NCI-H1417 (cell line): ENCODE measurements at places on chromosomes 5 and 9.

DNA sequence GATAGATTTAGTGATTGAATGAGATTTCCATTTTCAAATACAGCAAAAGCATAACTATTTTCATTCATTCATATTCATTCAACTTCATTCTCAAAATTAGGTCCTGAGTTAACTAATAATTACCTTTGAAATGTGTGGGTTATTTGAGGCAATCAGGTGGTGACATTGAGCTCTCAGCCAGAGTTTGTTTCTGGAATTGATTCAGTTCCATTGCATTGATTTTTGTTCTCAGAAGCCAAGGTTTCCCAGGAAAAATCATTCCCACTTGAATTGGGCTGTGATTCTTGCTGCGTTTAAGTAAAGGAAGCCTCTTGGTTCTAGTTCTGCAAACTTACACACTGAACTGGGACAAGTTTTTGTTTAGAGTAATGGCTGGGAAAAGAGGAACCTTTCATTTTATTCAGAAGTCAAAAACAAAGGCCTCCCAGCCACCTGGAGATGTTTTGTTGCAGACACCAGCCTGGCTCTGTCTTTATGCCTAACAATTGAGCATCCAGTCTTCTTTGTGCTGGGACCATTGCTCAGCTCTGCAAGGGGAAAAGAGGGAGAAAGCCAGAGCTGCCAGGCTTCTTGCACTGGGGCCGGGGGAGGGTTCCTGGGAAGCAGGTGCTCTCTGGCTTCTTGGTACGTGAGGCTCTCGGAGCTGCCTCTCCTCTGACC, 198.6 kb downstream of the TRIO start:
- no peak for DNase-seq

GRCh38 chr9:80285326-80285725, 713.6 kb downstream of the TLE4 start:
- DNase-seq = no peak

DNA sequence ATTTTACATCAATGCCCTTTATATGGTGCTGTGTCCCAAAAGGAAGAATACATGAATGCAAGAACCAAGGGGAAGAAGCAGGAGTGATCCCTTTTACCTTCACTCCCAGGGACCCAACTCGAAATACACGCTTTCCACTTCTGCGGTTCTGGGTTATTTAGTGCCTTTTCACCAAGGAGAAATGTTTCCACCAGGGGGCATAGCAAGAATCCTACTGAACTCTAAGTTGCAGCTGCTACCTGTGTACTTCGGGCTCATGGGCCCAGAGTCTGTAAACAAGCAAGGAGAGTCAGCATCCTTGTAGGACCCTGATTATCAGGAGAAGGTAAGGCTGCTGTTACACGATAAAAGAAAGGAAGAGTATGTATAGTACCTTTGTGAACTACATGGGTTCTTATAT, 45.7 kb downstream of the DPYSL3 start:
- peak; percentile 42 for DNase-seq

- DNase-seq = no peak
These were observed 6.8 kb upstream of the CKS2 start for GRCh38 chr9:89304020-89304833.

- DNase-seq = no peak
These were observed 149.8 kb upstream of the CDKN2B start for GRCh38 chr9:22158927-22159346.

GRCh38 chr9:137798901-137799629, 78.5 kb upstream of the CACNA1B start:
- DNase-seq = no peak

DNA sequence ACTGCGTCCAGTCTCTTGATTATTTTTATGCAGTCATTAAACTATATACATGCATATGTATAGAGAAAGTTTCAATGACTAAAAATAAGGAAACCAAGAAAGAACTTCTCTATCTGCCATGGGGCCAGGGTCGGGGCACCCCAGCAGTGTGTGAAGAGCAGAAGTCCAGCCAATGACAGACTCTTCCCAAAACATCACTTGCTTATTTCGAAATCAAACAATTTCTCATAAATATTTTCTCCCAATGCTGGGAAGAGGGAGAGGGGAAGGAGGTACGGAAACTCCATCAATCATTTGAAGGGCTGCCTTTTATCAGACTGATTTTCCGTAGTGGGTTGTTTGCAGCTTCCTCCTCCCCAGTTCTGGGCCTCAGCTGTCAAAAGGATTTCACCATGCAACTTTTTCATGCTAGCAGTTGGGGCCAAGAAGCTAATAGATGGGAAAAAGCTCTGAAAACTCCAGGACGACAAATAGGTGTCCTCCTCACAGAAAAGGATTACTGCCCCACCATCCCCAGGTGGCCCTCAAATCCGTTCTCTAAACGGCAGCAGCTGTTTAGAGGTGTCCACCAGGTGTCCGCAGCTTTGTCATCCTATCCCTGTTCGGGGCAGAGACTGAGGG, 617 bp upstream of the FPGS start:
- no peak for DNase-seq

DNA sequence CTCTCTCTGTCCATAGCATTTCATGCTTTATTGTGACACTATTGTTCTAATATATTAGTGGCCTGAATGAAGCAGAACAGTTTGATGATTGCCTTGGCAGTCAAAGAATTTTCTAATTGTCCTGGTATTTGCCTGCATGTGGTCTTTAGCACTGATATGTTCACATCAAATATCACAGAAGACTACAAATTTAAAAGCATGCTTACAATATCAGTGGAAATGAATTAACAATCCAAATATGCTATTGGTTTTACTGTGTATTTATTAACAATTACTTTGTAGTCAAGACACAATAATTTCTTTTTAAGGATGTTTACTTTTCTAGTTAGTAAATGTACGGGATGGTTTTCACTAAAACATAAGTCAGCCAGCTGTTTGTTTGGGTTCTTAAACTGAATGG, 18.3 kb downstream of the EFNA5 start:
- no peak for DNase-seq

DNA sequence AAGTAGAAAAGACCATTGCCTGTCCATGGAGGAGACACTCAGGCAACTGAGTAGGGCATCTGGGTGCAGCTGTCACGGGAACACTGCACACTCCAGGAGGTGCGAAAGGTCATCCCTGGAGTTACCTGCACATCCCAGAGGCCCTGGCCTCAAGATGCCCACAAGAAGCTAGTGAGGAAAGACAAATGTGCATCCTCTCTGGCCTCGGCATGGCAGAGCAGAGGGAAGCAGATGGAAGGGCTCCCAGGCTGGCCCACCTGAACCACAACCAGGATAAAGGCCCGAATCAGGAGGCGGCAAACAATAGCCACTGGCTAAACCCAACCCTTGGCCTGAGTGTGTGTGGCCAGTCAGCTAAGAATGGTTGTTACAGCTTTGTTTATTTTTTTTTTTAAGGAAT, 231.7 kb downstream of the SYK start:
- DNase-seq = no peak

- no peak for DNase-seq
These were observed 7.0 kb downstream of the CDC42SE2 start for GRCh38 chr5:131270809-131271208.

DNA sequence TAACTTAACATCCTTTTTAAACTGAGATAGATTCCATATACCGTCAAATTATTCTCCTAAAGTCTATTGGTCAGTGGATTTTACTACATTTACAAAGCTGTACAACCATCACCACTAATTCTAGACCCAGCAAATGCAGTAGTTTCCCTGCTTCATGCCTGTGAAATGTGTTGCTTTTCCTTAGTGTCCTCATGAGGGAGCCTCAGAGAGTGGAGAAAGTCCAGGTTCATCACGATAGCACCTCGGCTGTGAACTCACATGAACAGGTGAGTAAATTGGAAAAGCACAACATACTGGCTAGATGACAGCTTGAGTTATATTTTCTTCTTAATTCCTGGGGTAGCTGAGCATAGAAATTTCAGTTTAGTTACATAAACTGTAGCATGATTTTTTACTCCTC, 653.7 kb downstream of the MTRR start:
- DNase-seq = peak; percentile 43

GRCh38 chr5:122152266-122152900, 23.0 kb downstream of the ZNF474 start:
- no peak for DNase-seq

- DNase-seq = no peak
These were observed 56.2 kb upstream of the LPAR1 start for GRCh38 chr9:111094433-111094924.

DNA sequence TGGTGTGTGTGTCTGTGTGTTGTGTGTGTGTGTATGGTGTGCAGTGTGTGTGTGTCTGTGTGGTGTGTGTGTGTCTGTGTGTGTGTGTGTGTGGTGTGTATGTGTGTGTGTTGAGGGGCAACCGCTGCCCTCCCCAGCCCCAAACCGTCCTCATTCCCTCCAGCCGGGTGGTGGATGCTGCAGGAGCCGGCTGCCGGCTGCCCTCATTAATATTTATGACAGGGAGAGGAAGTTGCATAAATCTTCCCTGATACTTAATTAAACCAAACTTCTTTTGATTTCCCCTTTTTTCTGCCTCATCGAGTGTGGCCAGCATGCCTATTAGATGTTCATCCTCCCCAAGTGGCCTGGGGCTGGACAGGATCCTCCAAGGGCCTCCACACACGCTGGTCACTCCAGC, 121.4 kb upstream of the MVB12B start:
- DNase-seq = no peak

GRCh38 chr5:59069438-59070079, 486.7 kb downstream of the RAB3C start:
- no peak for DNase-seq

- DNase-seq = no peak
These were observed 180.1 kb upstream of the ELL2 start for GRCh38 chr5:96141749-96142148.

DNA sequence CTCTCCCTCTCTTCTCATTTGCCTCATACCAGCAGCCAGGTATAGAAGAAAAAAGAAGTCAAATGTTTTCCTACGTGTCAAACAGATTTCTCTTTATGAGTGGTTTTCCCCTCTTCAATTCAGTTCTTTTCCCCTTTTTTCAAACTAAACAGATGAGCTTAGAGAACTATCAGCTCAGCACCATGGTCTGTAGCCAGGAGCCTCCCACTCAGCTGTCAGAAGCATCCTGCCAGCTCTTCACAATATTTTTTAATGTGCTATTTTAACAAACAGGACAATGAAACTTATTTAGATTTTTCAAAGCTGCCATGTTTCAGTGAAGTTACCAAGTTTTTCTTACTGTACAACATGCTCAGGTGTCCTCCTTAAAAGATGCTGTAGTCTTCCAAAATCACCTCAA, 63.5 kb downstream of the CMYA5 start:
- no peak for DNase-seq

DNA sequence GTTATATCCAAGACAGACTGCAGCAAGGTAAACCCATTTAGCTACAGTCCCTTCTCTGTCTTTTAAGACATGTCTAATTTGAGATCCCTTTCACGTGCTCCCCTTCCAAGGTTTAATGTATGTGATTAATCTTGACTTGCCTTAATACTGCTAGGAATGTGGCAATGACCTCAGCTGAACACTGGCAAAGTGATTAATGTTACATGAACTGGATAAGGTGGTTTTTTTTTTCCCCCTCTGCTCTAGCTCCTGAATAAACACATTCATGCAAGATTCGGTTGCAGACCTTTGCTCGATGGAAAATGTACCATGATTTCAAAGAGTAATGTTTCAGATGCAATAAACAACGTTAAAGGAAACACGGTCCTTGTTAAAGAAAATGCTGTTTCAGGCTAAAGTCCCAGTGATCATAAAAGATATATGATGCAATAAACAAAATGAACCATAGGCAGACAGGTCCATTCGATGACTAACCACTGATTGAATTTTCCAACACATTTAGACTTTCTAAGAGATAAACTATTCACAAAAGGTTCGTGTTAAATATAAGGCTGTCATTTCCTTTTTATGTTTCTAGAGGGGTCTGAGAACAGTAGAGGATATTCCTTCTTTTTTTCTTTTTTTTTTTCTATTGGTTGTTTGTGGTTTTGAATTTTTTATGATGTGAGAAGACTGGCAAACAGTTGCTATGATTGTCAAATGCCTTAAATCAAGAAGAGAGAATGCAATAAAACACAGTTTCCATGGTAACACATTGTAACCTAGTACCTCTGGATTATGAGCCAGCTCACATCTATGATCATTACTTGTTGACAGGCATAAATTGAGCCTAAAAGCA, 44.7 kb upstream of the ZNF608 start:
- DNase-seq = no peak

DNA sequence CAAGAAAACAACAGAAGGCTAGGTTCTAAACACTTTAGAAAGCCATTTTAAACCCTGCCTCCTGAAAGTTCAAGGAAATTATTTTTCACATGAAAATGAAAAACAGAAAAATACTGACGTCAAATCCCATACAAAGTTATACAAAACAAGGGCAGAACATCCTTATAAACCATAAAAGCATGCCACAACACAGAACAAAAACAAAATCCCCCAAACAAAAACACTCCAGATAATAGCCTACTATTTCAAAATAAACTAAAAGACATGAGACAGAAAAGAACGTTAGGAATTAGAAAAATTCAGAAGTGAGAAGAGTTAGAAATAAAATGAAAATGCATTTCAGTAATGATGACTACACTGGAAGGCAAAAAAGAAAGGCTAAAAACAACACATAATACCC, 173.6 kb downstream of the DCP2 start:
- DNase-seq = no peak

GRCh38 chr5:180133551-180133950, 62.0 kb upstream of the RNF130 start:
- DNase-seq = no peak

GRCh38 chr5:140862441-140863295, 6.1 kb upstream of the PCDHA11 start:
- no peak for DNase-seq

- DNase-seq = no peak
These were observed 621 bp upstream of the GCNT4 start for GRCh38 chr5:75053054-75053303.

GRCh38 chr9:121620777-121621449, 30.5 kb upstream of the DAB2IP start:
- peak; percentile 26 for DNase-seq

- DNase-seq = no peak
These were observed 27.4 kb downstream of the SRD5A1 start for GRCh38 chr5:6660688-6661087.

GRCh38 chr9:89940625-89941024, 335.8 kb downstream of the GADD45G start:
- no peak for DNase-seq

DNA sequence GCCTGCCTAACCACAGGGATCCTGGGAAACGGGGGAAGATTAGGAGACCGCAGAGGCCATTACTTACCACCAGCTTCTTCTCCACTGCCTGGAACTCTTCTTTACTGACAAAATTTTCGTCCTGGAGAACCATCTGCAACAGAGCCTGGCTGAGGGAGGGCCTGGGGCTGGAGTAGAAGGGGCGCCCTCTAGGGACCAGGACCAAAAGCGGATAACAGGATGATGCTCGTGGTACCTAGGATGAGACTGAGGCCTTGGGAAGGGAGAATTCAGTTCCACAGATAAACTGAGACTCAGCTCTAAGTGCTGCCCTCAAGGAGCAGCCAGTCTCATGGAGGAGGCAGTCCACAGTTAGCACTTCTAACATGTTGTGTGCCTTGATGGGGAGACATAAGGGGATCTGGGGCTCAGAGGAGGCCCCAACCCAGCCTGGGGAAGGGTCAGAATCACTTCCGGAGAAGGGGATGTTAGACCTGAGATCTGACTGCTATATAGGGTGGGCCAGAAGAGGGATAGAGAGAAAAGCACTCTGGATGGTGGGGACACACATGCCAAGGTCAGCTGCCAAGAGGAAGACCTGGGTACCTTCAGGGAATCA, 1.2 kb downstream of the SPATA24 start:
- DNase-seq = no peak

- no peak for DNase-seq
These were observed 135.5 kb downstream of the SPATA31D1 start for GRCh38 chr9:82124090-82124489.

- DNase-seq = peak; percentile 75
These were observed 139.3 kb downstream of the LHFPL2 start for GRCh38 chr5:78509145-78509865.

GRCh38 chr5:177496727-177497291, 595 bp downstream of the PDLIM7 start:
- DNase-seq = peak; percentile 37
